Natural killer cell treated with Interleukin-12 subunit alpha and Interleukin-12 subunit beta and Interleukin-15 and Interleukin-18, amount 100 ng/mL, for 72 hours (primary cell): ENCODE measurements at places on chromosomes 7 and 10.

- DNase-seq = no peak
These were observed 220.3 kb downstream of the PHTF2 start for GRCh38 chr7:78018641-78019446.

GRCh38 chr7:42128703-42129102 is 108.3 kb downstream of the GLI3 start:
- no peak for DNase-seq

DNA sequence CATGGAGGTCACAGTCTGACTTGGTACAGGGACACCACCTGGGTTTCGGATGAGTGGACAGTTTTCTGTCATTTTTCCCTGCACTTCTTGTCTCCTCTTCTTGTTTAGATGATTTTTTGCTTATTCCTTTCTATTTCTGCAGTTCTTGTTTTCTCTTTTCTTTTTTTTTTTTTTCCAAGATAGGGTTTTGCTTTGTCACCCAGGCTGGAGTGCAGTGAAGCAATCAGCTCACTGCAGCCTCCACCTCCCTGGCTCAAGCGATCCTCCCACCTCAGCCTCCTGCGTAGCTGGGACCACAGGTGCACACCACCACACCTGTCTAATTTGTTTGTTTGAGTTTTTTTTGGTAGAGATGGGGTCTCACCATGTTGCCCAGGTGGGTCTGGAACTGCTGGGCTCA is 49.7 kb upstream of the RASGEF1A start:
- DNase-seq = no peak

DNA sequence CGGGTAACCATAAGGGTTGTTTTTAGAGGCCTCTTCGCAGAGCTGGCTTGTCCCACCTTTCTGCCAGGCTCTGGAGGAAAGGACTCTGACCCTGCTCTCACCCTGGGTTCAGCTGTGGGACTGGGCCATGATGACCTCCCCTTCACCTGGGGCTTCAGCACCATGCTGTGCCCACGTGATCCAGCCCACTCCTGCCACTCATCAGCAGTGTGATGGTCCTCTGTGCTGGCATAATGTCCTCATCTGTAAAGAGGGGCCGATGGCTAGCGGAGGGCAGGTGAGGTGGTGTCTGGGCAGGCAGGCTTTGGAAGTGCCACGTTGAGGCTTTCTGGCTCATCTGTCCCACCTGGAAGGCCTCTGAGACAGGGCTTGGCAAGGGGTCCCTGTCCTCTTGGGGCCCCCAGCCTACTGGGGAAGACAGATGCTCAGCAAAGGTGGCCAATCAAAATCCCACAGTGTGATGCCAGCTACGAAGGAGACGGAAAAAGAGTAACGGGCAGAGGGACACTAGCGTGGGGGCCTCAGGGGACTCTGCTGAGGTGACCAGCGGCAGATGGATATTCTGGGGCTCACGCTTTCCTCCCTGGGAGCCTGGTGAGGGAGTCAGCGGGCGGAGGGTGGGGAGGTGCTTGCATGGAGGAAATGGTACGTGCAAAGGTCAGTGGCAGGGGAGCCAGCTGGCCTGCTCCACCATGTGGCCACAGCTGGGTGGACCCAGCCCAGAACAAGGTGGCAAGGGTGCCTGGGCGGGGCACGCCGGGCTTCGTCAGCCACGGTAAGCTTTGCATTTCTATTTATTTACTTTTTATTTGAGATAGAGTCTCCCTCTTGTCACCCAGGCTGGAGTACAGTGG is 5.4 kb downstream of the LRWD1 start:
- DNase-seq = peak; percentile 57

DNA sequence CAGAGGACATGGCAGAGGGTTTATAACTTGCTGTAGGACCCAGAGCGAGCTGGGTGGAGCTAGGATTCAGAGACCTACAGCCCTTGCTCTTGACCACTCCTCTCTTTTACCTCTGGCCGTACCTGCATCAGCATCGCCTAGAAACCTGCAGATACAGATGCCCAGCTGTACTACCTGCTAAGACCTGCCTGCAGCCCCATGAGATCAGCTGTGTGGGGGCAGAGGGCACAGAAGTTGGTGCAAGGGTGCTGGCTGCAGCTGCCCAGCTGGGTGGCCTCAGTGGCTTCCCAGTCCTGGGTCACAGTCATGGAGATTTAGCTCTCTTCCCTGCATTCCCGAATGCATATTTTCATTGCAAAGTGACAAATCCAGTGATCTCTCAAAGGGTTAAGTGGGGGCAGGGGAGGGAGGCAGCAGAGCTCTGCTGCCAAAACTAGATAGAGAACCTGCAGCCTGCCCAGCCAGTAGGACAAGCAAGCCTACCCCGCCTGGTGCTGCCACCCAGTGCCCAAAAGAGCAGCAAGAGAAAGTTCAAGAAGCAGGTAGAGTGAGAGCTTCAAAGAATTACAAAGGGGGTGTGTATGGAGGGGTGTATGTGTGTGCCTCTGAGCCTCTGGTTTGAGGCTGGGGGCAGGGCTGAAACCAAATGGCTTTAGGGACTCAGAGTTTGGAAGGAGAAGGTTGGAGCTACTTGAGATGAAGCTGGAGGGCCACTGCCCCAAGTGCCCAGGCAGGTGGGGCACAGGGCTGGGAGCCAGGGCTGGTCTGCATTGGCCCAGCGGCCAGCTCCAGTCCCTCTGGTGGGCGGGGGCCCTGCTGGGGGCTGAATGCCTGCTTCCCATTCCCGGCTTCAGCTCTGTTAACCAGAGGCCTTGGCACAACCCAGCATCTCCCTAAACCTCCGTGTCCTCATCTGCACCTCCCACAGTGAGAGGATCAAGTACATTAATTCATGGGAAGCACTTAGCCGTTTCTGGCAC is 6.9 kb downstream of the FAM241B start:
- DNase-seq = no peak

GRCh38 chr7:78020136-78020873 is 221.7 kb downstream of the PHTF2 start:
- DNase-seq = no peak

DNA sequence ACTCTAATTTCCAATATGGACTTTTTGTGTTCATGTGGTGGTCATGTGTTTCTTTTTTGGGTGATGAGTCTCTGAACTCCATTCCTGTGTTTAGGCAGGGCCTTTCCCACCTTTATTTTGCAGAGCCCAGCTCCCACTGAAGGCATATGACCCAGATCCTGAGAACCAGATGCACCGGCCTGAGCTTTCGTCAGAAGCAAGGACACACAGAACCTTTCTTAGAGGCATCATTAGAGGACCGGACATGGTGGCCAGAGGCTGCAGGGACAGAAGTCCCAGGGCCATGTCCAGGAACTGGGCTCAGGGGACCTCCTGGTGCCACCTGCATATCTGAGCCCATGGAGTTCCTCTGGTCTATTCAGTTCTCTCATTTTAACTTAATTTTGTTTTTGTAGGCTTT is 200.9 kb upstream of the ZNF32 start:
- no peak for DNase-seq

- DNase-seq = no peak
These were observed 61.2 kb downstream of the DNAJB6 start for GRCh38 chr7:157397731-157398691.

GRCh38 chr7:28575241-28575643 is 162.9 kb downstream of the CREB5 start:
- no peak for DNase-seq

GRCh38 chr7:98281757-98282606 is 496 bp downstream of the BRI3 start:
- no peak for DNase-seq

DNA sequence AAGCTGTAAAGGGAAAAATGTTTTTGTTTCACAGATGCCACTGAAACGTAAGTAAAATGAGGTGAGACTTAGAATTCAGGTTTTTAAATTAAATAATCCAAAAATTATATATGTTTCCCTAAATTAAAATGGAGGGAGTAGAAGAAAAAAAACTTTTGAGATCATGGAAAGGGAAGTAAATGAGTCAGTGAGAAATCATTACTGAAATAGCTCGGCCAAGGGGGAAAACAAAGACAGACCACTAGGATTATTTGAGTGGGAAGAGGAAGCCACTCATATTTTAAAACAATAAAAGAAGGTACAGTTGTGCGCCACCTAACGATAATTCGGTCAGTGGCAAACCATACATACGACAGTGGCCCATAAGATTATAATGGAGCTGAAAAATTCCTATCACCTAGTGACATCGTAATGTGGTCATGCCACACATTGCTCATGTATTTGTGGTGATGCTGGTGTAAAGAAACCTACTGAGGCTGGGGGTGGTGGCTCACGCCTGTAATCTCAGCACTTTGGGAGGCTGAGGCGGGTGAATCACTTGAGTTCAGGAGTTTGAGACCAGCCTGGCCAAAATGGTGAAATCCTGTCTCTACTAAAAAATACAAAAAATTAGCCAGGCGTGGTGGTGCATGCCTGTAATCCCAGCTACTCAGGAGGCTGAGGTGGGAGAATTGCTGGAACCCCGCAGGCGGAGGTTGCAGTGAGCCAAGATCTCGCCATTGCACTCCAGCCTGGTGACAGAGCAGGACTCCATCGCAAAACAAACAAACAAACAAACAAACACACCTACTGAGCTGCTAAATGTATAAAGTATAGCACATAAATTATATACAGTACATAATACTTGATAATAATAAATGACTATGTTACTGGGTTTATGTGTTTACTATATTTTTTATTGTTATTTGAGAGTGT is 64.7 kb downstream of the MKX start:
- DNase-seq = no peak

DNA sequence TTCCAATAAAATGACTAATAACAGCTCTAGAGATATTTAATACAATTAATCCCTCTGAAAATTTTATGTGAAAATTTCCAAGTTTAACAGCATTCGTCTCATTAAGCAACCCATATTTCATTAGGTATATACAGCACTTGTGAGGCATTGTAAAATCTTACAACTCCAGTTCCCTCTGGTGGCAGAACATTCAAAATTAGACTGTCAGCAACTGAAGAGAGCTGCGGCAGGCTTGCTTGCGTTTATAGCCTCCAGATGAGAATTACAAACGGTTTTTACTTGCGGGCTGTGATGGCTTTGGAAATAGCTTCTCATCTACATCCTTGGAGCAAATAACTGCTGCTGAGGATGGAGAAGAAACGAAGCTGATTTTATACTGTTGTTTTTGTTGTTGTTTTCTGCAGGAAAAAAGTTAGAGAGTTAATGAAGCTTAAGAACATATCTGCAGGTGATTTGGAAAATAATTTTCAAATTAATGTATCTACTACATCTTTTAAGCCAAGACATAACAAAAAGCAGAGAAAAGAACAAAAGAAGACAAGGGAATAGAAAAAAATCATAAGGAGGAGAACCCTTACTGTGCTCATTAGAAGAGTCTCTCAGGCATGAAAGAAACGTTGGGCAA is 171.3 kb downstream of the MAGI2 start:
- DNase-seq = no peak

DNA sequence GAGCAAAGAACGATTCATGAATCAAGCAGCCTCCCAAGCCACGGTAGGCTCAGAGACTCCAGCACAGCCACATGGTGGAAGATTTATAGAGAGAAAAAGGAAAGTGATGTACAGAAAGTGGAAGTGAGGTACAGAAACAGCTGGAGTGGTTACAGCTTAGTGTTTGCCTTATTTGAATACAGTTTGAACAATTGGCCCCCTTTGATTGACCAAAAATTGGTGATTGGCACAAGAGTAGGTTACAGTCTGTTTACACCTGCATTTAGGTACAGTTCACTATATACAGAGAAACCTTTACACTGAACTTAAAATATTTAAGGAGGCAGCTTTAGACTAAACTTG is 136.4 kb upstream of the ASAH2 start:
- DNase-seq = no peak

GRCh38 chr10:44306762-44307161 is 78.1 kb downstream of the CXCL12 start:
- DNase-seq = no peak

- DNase-seq = no peak
These were observed 111.2 kb downstream of the GALNT11 start for GRCh38 chr7:152136686-152137085.

DNA sequence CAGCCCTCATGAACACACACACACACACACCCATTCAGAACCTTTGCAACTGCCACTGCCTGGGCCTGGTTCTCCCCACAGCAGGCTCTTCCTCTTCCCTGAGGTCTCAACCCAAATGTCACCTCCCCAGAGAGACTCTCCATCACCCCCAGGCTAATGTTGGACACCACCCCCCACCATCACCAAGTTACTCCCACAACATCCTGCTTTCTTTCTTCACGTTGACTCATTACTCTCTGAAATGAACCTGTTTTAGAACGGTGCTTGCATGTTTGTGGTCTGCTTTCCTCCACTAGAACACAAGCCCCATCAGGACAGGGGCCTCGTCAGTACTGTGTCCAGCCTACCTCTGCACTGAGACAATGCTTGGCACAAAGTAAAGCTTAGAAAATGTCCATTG is 16.0 kb downstream of the AFAP1L2 start:
- peak; percentile 45 for DNase-seq

GRCh38 chr7:112997831-112998230 is 88.8 kb downstream of the GPR85 start:
- no peak for DNase-seq

GRCh38 chr10:124872681-124873080 is 69.2 kb upstream of the ZRANB1 start:
- no peak for DNase-seq

GRCh38 chr10:129608653-129609052 is 141.6 kb downstream of the MGMT start:
- no peak for DNase-seq

- DNase-seq = peak; percentile 57
These were observed 31.3 kb upstream of the SHH start for GRCh38 chr7:155843426-155844018.
